ENCODE measurements at places on chromosomes 2 and 18.

DNA sequence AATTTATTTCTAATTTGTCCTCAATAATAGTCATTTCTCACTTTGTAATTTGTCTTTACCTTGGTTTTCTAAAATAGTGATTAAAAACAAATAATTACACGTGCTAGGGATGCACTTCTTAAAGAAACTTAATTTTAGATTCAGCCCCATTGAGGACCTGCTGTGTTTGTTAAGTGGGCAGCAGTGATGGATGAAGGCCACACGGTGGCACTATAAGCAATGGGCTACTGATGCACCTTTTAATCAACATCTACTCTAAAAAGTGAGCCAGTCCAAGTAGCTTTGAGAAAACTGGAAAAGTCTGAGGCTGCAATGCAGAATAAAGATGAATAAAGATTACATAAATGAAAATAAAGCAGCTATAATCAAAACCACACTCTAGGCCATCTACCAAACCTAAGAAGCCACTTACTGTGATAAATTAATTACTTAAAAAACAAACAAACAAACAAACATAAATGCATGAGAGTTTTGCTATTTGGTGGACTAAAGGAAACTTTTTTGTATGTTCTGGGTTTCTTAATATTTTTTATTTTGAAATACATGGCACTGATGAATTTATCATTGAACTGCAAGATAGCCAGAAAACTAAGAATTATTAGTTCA is 89.3 kb downstream of the PDE11A start:
- DNase-seq: peak; percentile 35

DNA sequence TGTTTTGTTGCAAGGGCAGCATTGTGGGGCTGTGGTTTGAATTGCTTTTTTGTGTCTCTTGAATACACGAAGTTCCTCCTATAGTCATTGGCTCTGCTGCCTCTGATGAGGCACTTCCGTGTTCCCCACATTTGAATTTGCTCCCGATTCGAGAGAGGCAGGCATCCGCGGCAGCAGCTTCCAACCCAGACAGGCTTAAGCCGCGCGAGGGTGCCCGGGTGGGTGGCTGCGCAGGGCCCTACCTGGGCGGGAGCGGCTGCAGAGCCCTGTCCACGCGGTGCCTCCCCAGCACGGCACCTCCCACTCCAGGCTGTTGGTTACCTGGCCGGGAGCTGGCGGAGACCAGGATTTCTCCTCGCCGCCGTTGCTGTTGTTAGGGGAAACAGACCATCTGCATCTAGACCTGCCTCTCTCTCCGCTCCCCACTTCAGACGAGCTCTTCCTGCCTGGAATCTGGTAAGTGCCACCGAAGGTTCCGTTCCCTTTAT is 151.3 kb downstream of the NEDD4L start:
- DNase-seq: no peak

DNA sequence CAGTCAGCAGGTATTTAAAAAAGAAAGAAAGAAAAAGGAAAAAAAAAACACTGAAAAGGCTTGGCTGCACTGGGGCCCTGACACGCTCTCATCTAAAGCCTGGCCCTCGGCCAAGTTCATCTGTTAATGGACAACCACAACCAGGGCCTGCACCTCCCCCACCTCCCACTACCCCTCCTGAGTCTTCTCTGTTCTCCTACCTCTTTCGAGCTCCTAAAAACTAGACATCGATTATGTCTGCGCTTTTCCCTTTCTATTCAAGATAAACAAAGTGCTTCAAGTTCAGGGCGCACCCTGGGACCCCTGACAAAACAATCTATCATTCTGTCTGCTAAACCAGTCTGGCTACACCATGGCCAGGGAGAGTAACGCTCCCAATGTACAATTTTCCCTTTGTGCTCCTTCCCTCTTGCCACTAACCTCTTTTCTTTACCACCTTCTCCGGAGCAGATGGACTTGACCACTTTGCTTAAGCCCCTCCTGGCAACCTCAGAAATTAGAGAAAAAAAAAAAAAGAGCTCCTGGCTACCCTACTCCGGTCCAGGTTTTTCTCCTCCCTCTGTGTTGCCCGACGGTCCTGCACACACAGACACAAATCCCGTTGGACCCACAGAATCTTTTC is 22.7 kb downstream of the BCL11A start:
- DNase-seq: no peak

GRCh38 chr2:67627456-67628207 is 230.5 kb downstream of the ETAA1 start:
- no peak for DNase-seq

DNA sequence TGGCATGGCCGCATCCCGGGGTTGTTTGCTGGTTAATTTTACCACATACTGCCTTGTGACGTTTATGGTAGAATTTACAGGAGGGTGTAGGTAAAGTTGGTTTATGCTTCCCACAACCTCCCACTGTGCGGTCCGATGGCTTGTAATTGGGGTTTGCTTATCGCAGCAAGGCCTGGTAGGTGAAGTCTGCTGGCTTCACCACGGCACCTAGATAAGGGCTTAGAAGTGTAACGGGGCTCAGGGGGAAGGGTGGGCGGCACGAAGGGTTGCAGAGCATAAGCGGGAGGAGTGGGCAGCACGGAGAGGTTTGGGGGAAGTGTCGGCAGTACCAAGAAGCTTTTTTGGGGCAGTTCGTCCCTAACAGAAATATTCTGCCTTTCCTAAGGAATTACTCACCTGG is 39.0 kb upstream of the TMEM131 start:
- no peak for DNase-seq

All from neuronal stem cell (in vitro differentiated cells).